Stimulated activated CD4-positive, alpha-beta T cell treated with anti-CD3 and anti-CD28 coated beads, Interleukin-15, amount 100 ng/mL, for 24 hours (primary cell): ENCODE measurements at places on chromosomes 7 and 10.

DNA sequence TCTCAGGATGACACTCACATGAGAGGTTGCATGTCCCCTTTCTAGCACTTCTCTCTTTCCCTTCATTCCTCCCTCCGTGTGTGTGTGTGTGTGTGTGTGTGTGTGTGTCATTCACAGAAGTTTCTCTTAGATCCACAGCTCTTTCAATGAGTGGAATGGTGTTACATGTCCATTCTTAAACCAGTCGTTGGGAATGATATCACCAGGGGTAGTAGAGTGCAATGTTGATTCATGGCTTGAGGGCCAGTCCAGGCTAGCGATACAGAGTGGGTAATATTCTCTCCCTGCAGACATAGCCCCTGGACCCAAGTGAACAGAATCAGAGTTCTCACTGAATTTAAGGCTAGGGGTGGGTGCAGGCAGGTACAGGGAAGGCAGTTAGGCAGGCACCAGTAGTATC is 187.8 kb downstream of the SDK1 start:
- DNase-seq, result no peak

GRCh38 chr7:92994901-92995300 is 122.9 kb downstream of the SAMD9 start:
- no peak for DNase-seq

- no peak for DNase-seq
These were observed 232.0 kb downstream of the VTI1A start for GRCh38 chr10:112678987-112679386.

DNA sequence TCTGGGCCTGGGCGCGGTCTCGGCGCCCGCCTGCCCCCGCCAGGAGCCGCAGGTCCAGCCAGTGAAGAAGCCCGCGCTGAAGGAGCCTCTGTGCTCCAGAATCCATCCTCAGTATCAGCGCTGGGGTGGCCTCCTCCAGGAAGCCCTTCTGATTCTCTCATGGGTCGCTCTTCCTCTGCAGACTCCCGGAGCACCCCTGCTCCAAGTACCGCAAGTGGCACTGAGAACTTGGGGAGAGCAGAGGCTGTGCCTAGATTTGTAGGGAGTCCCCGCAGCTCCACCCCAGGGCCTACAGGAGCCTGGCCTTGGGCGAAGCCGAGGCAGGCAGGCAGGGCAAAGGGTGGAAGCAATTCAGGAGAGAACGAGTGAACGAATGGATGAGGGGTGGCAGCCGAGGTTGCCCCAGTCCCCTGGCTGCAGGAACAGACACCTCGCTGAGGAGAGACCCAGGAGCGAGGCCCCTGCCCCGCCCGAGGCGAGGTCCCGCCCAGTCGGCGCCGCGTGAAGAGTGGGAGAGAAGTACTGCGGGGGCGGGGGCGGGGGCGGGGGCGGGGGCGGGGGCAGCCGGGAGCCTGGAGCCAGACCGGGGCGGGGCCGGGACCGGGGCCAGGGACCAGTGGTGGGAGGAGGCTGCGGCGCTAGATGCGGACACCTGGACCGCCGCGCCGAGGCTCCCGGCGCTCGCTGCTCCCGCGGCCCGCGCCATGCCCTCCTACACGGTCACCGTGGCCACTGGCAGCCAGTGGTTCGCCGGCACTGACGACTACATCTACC is at the start of gene ALOX5:
Gene ALOX5, plus strand, starts transcription at position 641 of the 774 bp plus-strand sequence. Its CDS starts 64 bp downstream, at position 705.
- DNase-seq, result peak; percentile 37

GRCh38 chr10:97454330-97455036 is 8.5 kb downstream of the ZDHHC16 start:
- DNase-seq, result peak; percentile 37

GRCh38 chr7:154902600-154903082 is 100.3 kb downstream of the PAXIP1 start:
- DNase-seq, result no peak

DNA sequence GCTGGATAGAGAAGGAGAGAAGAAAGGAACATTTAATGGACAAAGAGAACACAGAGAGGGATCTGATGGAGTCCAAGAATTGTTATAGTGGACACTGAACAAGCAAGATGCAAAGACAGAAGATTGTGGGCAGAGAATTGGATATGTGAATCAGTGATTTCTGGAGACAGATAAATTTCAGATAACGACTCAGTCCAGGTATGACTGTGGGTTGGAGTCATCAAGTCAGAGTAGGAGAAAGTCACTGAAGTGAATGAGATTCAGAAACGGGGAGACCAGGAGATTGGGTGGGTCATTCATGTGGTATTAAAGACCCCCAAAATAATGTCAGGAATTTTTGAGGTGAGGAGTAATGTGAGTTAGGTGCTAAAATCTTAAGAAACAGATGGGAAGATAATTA is 23.0 kb downstream of the ASB4 start:
- DNase-seq, result no peak

DNA sequence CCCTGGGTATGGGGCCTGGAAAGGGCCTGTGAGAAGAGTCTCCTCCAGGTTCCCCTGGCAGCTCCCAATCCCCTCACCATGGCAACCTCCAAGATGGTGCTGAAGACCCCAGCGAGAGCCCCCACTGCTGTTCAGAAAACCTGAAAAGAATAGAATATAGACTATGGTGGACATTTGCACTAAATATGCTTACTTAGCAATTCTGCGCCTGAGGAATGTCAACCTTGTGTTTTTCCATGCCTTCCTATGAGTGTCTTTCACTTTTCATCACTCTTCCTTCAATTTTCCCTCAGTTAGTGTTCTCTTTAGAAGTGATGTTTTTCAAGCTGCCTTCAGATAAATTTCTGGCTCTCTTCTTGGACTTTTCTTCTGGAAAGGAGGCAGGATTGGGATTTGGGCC is 589.2 kb downstream of the LRMDA start:
- DNase-seq, result no peak

DNA sequence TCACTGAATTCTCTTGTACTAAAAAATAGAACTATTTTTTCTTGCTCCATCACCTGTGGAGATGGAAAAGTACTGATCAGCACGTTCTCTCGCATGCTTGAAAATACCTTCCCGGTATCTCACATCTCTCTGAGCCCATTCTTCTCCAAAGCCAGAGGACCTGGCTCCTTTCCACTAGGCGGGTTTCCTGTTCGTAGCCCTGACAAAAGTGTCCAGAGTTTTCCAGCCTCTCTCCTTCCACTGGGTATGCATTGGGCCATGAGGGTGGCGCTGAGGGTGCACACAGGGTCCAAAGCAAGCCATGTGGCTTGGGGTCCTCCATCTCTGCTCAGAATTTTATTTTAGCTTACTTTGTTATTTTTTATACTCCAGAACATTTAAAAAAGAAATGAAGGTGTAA is 16.3 kb upstream of the SRGN start:
- DNase-seq, result no peak

GRCh38 chr10:17410907-17411306 is 43.5 kb downstream of the ST8SIA6 start:
- DNase-seq, result no peak

GRCh38 chr10:132004052-132004451 is 22.3 kb upstream of the BNIP3 start:
- no peak for DNase-seq

DNA sequence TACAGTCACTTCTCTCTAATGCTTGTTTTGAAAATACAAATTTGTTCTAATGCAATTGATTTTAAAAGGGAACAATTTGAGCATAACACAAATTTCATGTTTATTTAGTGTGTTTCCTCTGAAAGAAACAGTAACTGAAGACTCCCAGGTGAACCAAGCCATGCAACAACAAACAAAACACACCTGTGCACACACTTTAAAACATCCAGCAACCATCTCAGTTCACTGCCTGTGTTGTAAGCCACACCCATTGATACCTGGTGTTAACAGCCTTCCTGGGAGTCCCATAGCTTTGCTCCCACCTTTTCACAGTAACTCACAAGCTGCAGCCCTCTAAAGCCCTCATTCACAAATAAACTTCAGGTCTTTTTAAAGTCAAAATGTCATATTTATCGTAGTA is 89.3 kb downstream of the DOCK4 start:
- DNase-seq, result no peak

DNA sequence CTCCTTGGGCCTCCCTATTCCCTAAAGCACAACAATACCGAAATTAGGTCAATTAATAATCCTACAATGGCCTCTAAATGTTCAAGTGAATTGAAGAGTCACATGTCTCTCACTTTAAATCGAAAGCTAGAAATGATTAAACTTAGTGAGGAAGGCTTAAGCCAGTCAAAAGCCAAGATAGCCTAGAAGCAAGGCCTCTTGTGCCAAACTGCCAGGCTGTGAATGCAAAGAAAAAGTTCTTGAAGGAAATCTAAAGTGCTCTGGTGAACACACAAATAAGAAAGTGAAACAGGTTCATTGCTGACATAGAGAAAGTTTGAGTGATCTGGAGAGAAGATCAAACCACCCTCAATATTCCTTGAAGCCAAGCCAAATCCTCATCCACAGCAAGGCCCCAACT is 57.2 kb downstream of the SLC29A4 start:
- DNase-seq, result no peak

DNA sequence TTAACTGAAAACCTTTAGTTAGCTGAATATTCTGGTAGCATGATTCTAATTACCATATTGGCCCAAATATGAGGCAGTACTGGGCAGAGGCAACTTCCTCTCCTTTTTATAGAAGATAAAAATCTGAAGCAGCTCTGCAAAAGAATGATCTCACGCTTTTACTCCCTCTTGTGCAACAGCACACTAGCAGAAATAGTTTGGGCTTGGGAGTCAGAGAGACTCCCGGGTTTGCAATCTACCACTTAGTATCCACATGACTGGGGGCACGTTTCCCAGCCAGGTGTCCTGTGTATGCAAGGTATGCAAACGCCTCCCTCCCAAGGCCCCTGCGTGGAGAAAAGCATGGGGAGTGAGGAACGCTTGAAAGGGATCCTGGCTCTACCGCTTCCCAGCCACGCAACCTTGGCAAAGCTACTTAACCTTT is 47.2 kb upstream of the RHEB start:
- no peak for DNase-seq

DNA sequence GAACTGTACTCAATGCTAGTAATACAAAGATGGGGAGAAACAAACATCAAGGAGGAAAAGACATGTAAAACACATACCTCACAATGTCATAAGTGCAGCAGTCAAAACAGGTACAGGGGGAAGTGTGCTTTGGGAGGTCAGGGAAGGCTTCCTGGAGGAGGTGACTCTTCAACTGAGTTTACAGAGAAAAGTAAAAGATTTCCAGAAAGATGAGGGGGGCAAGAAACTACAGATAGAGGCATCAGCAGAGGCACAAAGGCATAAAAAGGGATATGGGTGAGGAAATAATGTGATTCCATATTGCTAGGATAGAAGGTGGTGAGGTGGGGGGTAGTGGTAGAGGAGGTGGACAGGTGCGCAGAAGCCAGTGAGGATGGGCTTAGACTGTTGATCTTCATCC is 95.0 kb downstream of the LSM5 start:
- DNase-seq, result no peak

GRCh38 chr10:112082120-112082519 is 101.4 kb downstream of the GPAM start:
- DNase-seq, result no peak

- DNase-seq, result no peak
These were observed 268.6 kb downstream of the HGF start for GRCh38 chr7:81501220-81501619.

DNA sequence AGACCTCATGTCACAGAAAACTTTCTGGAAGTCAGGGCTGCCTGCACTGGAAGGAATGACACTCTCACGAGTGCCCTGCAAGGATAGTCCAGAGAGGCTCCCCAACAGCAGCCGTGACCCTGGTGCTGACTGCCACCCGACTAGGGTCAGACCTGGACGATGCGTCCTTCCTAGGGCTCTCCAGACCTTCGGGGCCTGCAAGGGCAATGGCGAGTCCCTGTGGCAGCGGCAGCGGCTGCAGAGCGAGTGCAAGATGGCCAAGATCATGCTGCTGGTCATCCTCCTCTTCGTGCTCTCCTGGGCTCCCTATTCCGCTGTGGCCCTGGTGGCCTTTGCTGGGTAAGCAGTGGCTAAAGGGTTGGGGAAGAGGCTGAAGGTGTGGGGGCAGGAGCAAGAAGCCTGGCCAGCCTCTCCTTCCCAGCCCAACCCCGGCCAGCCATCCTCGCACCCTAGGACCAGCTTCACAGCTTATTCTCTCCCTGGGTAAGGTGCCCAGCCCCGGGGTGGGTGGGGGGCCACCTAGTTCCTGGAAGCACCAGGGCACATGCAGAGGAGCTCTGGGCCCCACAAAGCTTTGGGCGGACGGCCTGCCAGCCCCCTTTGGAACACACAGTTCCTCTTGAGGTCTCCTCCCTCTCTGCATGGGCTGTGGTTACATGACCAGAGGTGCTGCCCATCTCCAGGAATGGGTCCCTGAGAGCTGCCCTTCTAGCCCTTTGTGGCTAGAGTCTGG is 5.5 kb downstream of the OPN4 start:
- no peak for DNase-seq

GRCh38 chr10:133459454-133460207 is 5.9 kb downstream of the SCART1 start:
- DNase-seq, result no peak

DNA sequence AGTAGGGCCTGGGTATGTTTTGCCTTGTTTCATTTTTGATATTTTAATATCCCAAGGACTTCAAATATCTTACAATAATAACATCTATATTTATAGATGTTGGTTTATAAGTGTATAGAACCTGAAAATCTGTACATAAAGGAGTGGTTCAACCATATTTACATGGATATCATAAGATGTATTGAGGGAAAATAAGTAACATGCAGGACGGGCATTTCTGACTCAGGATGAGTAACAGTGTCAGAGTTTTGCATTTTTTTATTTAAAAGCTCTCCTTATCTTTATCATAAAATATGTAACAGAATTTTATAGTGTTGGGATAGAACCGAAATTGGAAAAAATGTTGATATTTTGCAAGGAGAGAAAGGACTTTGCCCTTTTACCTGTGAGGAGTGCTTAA is 1438.7 kb downstream of the REEP3 start:
- no peak for DNase-seq

DNA sequence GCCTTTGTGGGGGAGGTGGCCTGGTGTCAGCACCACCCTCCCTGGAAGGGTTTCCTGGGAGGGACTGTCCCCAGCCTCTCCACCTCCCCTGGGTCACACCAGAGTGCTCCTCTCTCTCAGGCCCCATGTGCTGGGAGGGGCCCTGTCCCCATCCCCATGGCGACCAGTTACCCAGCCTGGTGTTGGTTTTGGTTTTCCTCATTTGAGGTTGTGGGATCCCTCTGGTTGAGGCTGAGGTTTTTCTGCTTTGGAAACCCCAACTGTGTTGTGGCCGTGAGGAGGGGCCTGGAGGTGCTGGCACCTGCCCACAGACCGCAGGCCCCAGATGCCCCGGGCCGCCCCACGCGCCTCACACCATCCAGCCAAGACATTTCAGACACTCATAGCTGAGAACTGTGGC is 106.3 kb downstream of the GRK5 start:
- DNase-seq, result peak; percentile 84

DNA sequence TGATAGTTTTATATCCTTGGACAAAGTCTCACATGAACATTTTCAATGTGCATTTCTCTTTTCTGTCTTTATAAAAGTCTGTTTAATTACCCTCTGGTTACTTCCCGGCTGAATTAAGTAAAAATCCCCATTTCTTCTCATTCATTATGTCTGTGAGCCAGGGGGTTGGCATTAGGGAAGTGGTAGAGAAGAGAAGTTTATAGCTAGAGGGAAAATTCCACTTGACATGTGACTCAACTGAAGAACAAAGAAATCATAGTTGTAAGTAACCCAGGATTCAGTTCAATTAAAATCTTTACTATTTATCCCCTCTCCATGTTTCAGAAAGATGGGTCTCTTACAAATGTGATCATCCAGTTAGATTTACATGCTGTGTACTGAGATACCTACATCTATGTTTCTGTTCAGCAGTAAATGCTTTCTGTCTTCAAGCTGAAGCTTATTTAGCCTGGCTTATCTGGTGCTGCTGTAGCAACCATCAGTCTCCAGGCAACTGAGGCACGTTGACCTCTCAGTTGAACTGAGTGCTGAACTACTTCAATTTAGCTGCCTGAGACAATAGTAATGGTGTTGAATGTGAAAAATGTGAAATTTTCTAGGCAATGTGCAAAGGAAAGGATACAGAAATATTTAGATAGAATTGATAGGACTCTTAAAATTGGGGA is 181.6 kb downstream of the MLLT10 start:
- no peak for DNase-seq
